ENCODE measurements at places on chromosomes 7 and 10. TPM values are rescaled to one million over a fixed set of nuclear protein-coding genes. Genes with fewer than 3 reads are reported as not detected.
A peak's percentile ranks its signal among the peaks of the same experiment; 100 is the strongest.

GRCh38 chr7:103121641-103122040 is 27.3 kb downstream of the NAPEPLD start:
- DNase-seq = no peak

DNA sequence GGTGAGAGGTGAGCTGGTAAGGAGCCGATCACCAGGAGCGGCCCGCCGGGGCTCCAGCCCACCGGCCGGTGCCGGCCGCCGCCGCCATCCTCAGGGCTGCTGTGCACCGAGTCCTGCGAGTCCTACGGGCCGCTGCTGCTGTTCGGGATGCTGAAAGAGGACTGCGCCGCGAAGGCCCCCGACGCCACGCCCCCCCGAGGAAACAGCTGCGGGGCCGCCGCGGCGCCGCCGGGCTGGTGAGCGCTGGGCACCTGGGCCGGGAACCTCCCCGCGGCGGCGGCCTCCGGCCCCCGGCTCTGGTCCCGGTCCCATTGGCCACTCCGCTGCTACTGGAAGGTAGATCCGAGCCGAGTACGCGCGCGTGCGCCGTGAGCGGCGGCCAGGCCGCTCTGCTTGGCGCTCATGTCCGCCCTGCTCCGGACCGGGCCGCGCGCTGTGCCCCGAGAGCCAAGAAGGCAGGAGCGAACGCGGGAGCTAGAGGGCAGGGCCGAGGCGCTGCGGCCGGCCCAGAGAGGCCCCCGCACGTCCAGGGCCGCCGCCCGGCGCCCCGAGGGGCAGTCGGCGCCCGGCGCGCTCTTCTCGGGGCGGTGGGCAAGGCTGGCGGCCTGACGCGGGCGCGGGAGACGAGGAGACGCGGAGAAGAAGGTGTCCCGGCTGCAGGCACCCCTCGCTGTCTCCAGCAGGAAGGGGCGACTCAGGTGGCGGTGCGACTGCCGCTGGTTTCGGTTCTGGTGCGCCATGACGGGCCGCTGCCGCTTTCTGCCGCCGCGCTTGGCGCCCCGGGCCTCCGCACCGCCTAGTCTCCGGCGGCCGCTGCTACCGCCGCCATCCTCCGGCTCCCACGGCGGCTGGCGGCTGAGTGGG is 121.3 kb upstream of the WIPF3 start:
- peak; percentile 66 for DNase-seq

DNA sequence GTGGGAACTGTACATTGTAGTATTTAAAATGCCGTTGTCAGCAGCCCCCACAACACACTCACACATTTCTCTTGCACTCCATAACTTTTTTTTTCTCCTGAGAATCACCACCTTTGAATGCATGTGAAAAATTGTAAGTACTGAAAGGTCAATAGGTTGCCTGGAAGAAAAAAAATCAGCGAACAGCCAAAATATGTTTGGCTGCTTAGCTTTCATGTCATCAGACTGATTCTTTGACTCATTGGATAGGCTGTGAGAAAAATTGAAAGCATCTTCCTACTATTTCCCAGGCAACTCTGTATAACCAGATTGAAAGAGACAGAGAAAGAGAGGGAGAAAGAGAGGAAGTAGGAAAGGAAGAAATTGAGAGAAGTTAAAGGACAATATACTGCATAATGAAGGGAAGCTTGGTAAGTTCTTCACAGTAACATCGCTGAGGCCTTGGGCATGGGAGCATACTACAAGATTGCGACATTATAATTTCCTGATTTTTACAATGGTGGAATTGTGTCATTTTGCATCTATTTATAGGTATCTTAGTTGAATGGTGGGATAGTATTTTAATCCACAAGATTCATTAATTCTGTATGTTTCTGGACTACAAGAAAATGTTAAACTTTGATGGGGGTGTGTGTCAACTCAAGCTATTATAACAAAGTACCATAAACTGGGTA is 249.3 kb upstream of the KCND2 start:
- no peak for DNase-seq

DNA sequence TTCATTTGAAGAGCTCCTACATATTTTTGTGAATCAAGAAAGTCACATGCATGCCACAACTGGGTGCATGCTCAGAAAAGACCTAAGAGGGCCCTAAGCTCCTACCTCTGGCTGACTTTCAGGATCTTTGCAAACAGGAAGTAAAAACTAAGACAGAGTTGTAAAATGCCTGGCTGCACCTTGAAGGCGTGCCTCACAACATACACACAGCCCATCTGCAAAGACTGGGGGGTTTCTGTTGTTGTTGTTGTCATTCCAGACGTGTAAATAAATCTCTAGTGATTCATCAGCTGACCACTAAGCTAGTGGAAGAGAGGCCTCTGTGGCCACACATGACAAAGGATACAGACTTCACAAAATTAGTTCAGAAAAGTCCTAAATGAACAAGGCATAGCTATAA is 31.8 kb downstream of the SMURF1 start:
- peak; percentile 20 for DNase-seq

Gene ENO4
- total RNA-seq = not detected

DNA sequence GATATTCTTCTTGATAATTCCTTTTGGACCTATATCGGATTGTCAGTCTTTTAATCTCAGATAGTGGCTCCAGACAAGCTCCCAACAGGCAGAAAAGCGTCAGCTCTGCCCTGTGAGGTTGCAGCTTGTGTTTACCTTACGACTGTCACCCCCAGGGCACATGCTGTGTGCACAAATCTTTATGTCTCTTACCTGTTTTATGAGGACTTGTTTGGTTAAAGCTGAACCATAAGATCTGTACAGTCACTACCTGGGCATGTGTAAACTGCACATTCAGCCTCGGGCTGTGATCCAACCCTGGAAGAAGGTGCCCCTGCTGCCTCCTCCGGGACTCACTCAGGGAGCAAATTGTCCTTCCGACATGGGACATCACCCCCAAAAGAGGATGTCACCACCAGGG is 119.8 kb downstream of the GALNT17 start:
- no peak for DNase-seq

DNA sequence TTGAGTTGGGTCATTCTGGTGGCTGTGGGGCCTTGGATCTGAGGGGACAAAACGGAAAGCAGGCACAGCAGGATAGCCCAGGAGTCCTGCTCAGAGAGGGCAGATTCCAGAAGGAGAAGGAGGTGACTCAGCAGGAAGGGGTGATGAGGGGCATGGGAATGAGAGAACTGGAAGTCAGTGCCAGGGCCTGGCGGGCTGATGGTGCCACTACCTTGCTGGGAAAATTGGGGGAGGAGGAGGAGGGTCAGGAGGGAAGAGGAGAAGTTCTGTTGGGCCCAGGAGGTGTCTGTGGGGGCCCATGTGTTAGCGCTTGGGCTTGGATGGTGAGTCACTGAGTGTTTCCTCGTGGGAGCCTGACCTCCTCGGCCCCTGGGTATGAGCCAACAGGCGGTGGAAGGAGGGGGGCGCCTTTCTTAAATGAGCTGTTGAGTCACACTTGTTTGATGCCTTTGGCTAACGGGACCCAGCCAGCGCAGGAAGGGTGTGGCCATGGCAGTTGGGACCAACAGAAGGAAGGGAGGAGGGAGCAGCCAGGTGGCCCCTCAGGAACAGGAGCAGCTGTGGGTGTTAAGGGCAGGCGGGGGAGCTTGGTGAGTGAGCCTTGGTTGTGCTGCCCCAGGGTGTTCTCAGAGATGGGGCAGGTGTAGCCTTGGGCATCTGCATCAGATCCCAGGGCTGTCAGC is 130.0 kb upstream of the BTBD16 start:
- no peak for DNase-seq

All from naive thymus-derived CD8-positive, alpha-beta T cell (primary cell).